ENCODE measurements at places on chromosomes 3 and 15.

- no peak for DNase-seq
These were observed 258.9 kb downstream of the UACA start for GRCh38 chr15:70504299-70504951.

- no peak for DNase-seq
These were observed 25.6 kb downstream of the FEM1B start for GRCh38 chr15:68303134-68303533.

- no peak for DNase-seq
These were observed 302.0 kb downstream of the DIPK2A start for GRCh38 chr3:144273601-144274000.

- no peak for DNase-seq
These were observed 34.9 kb upstream of the PPP4R2 start for GRCh38 chr3:72961752-72962151.

DNA sequence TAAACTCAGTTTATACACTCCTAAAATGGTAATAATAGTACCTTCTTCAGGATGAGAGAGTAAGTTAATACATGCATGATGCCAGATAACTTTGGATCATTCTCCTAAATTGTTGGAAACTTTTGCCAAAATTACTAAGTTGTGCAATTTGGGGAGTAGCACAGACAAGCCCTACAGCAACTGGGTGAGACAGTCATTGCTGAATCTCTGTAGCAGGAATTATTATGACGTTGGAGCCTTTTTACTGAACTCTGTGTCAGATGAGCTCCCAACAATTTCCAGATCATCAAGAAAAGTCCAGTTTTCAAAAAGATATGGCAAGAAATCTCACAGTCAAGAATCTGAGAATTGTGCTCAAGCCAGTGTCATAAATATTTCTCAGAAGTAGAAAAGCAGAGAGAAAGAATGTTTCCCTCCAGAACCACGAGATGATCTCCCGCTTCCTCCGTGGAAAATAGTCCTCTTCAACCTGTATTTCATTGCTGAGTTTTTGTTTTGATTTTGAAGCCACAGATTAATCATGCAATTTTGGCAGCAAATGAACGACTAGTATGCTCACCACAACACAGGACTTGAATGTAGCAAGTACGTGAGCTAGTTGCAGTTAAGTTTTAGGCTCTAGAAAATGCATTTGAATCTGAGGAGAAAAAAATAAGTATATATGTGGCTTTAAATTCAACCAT is 485.4 kb downstream of the CNTN6 start:
- no peak for DNase-seq

- no peak for DNase-seq
These were observed 2.3 kb upstream of the C3orf62 start for GRCh38 chr3:49279376-49279775.

DNA sequence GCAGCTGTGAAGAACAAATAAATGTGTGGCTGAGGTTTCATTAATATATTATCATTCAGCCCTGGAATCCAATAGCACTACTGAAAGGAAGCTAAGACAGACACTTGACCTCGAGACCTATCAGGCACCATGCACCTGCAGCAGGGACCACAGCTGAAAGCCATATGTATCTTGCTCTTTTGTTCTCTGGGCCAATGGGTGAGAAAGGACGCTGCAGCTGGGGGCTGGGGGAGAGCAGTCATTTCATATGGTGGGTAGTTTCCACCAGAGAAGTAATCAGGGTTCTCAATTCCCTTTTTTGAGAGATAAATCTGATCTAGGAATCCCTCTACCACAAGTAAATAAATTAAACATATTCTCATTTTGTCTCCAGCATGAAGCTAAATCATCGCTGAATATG is 225.6 kb upstream of the STRIT1 start:
- peak; percentile 84 for DNase-seq

GRCh38 chr3:194497799-194498575 is 11.2 kb upstream of the ATP13A3 start:
- no peak for DNase-seq

- DNase-seq: no peak
These were observed 22.8 kb downstream of the BCL2A1 start for GRCh38 chr15:79948095-79948695.

GRCh38 chr3:138213398-138214085 is 26.4 kb downstream of the ARMC8 start:
- no peak for DNase-seq

DNA sequence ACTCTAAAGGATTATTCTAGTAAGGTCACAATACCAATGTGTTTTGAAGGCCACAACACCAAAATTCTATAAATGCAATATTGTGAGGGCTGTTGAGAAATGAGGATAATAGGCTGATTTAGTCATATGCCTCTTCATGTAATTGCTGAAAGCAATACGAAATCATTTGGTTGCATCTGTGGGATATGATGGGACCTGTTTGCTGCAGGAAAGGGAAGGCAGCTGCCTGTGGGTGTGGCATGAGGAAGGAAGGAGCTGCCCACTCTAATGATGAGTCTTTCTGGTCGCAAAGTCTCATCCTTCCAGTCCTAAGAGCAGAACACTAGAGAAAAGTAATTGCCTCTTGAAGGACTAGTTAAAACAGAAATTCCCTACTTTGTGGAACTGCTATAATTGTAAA is 245.3 kb upstream of the ZPLD1 start:
- no peak for DNase-seq

DNA sequence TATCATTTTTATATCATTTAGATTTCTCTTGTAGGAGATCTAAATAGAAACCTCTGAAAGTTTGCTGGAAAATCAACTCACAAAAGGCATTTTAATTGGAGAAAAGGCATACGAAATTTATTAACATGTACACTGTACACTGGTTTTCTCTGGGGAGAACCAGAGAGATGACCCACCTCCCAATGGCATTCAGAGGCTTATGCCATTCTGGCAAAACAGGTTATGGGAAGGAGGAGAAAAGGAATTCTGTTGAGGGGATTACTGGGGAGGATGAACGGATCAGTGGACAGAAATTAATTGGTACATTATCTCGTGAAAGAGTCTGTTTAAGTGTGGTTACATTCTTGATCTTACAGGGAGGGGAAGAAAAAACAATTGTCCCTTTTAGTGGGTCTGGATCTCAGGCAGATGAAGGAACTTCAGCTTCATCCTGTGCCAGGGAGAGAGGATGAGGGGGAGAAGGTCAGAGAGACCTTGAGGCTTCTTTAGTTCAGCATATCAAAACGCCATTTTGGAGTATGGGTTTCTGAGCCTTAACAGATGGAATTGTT is 16.5 kb downstream of the RAB11A start:
- no peak for DNase-seq

DNA sequence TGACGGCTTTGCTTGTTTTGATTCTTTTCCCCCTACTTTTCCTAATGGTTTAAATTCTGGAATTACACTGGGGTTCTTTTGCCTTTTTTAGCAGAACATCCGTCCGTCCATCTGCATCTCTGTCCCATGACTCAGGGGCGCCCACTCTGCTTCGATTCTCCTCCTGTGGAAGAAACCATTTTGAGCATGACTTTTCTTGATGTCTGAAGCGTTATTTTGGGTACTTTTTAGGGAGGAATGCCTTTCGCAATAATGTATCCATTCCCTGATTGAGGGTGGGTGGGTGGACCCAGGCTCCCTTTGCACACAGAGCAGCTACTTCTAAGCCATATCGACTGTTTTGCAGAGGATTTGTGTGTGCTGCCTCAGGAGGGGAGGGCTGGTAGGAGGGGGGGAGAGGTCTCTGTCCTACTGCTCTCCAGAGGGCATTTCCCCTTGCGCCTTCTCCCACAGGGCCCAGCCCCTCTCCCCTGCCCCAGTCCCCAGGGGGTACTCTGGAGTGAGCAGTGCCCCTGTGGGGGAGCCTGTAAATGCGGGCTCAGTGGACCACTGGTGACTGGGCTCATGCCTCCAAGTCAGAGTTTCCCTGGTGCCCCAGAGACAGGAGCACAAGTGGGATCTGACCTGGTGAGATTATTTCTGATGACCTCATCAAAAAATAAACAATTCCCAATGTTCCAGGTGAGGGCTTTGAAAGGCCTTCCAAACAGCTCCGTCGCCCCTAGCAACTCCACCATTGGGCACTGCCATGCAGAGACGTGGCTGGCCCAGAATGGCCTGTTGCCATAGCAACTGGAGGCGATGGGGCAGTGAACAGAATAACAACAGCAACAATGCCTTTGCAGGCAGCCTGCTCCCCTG is 19.5 kb upstream of the BSN start:
- peak; percentile 28 for DNase-seq

- no peak for DNase-seq
These were observed 61.7 kb downstream of the GBE1 start for GRCh38 chr3:81699536-81700320.

- DNase-seq: no peak
These were observed 2.0 kb downstream of the SIDT1 start for GRCh38 chr3:113534365-113534764.

GRCh38 chr15:36609793-36610192 is 30.4 kb downstream of the CDIN1 start:
- no peak for DNase-seq

- DNase-seq: no peak
These were observed 71.8 kb downstream of the NPAP1 start for GRCh38 chr15:24747376-24747775.

- no peak for DNase-seq
These were observed 171.0 kb upstream of the RARB start for GRCh38 chr3:25257026-25257425.

DNA sequence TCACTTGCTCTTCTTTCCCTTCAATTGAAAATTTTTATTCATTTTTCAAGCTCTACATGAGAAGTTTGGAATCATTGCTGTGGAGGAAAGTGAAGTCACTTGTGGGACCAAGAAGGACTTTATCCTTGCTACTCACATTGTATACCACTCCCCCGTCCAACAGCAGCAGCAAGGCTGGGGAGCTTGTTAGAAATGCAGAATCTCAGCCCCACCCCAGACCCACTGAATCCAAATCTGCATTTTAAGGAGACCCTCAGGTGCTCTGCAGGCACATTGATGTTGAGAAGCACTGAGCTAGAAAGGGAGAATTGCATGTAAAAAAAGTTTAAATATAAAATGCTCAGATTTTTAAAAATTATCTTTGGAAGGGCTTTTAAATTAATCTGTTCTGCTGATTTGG is 202.3 kb upstream of the MRPL3 start:
- no peak for DNase-seq

- DNase-seq: no peak
These were observed 211.2 kb upstream of the PDZRN3 start for GRCh38 chr3:73835945-73836344.

GRCh38 chr3:66655671-66656070 is 154.8 kb upstream of the LRIG1 start:
- DNase-seq: no peak

DNA sequence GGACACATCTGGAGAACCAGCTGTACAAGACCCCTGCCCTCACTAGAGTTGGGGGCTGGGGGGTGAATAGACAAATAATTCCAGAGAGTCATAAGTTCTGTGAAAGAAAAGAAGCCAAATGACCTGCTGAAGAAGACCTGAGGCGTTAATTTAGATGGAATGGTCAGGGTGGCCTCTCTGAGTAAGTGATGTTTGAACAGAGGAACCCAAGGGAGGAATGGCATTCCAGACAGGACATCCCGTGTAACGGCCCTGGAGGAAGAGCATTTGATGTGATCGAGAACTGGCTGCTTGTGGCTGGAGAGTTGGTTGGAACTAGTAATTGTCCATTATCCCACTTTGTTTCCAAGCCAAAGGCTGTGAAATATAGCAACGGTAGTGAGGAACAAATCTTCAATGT is 1.7 kb downstream of the NR2C2 start:
- no peak for DNase-seq

GRCh38 chr3:129428007-129428375 is 445 bp downstream of the EFCAB12 start:
- DNase-seq: peak; percentile 36

GRCh38 chr15:68347392-68347791 is 69.8 kb downstream of the FEM1B start:
- no peak for DNase-seq

DNA sequence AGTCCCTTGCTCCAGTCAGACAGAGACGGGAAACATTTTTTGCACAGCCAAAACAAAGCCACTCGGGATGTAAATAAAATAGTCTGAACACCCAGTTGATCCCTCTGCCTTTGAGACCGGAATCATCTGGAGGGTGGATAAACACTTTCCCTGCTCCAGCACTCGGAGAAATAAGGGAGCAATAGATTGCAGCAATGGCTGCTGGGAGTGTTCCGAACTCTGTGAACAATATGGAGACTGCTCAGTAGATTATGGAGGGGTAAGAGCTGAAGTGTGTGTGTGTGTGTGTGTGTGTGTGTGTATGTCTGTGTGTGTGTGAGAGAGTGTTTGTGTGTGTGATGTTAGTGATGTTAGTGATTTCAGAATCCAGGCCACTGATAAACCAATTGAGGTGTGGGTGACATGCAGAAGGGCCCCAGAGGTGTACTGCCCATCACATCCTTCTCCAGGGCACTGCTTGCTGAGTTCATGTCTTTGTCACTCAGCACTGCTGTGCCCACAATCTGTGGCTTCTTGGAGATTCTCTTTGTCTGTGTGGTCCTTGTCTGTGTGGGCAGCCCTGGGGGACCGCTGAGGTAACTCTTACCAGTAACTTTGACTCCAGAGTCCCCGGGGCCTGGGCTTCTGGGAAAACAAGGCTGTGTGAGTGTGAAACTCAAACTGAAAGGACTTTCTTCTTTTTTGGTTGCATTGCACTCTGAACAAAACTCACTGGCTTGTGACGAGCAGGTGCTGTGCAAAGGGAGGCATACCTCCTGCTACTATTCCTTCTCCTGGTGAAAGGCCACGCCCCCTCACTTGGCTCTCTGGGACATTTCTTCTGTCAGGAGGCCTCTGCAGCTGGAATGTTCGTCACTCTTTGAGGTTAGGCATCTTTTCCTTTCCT is 23.0 kb downstream of the CRYGS start:
- DNase-seq: no peak

DNA sequence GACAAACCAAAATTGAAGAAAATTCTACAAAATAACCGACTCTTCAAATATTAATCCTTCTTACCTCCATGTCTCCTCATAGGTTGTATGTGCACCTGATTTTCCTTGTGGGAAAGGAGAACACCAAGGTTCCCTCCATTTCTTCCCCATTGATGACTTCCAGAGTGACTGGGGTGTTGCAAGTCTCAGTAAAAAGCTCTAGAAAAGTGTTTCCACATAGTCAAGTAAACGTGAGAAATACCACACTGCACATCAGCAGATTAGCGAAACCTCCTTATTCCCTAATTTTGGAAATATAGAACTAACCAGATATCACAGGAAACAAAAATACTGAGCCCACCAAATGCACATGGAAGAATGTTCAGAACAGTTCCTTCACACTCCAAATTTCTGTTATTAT is 4.9 kb upstream of the RPN1 start:
- no peak for DNase-seq
